ENCODE measurements at places on chromosomes 1 and 21.

DNA sequence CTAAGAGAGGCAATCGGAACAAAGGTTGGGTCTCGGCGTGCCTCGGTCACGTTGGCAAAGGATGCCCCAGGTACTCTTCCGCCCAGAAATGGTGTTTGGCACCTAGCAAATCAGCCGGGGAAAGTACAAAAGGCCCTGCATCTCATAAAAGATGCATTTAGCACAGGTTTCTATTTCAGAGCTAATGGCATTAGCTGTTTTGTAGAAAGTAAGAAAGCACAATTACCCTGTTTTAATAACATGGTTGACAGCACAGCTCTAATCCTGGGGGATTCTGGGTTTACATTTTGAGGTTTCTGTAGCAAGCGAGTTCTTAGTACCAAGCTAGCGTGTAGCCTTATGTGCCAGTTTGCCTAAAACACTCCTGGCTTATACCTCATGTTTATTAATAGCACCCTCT, 178.5 kb downstream of the PRDM2 start:
- DNase-seq: no peak

DNA sequence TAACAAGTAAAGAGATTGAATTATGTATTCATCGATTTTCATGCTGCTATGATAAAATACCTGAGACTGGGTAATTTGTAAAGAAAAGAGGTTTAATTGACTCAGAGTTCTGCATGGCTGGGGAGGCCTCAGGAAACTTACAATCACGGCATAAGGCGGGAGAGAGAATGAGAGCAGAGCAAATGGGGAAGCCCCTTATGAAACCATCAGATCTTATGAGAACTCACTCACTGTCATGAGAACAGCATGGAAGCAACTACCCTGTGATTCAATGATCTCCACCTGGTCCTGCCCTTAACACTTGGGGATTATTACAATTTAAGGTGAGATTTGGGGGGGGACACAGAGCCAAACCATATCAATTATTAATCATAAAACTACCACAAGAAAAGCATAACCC, 3.3 kb upstream of the GBP3 start:
- no peak for DNase-seq

- no peak for DNase-seq
Measured at GRCh38 chr1:118257946-118258345, 72.9 kb upstream of the SPAG17 start.

DNA sequence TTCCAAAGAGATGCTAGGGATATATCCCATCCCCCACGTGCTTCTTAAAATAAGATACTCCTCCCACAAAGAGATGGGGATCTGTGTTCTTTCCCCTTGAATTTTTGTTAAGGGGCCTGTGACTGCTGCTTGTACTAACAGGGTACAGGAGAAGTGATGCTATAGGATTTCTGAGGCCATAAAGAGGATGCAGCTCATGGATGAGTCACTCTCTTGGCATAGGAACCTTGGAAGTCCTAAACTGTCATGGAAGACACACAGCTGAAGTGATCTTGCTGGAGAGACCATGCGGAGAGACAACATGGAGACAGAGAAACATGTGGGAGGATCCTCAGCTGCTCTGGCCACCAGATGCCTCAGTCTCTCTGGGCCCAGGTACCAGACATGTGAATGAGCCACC, 157.2 kb downstream of the S1PR1 start:
- DNase-seq: no peak
